D341Med (cell line): ENCODE measurements at places on chromosomes 7 and 10.

- DNase-seq: no peak
Measured at GRCh38 chr7:17472518-17472917, 174.1 kb downstream of the AHR start.

- peak; percentile 65 for DNase-seq
Measured at GRCh38 chr7:5425507-5426225, 2.0 kb upstream of the TNRC18 start.

DNA sequence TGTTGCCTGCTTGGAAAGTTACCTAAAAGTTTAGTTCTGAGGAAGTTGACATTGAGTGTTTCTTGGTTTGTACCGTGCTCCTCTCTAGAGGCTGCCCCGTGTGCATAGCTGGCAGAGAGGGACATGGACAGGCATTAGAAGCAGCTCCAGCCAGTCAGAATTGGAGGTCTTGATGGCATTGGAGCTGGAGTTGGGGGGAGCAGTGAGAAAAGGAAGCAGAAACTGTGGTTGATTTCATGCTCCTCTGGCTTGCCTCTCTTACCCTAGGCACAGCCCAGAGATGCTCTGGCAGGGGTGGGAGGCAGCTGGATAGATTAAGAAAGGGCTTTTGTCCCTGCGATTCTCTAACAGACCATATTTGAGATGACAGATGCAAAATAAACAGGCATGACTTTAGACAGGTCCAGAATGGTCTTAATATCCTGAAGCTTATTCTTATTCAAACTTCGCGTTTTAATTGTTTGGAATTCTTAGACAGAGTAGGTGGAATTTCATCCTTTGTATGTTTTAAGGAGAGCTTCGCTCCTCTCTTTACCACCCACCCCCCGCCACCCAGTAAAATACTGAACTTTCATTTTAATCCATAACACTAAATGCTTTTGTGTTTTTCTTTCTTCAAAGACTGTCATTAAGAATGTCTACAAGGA, 73.5 kb upstream of the GLCCI1 start:
- DNase-seq: no peak

GRCh38 chr7:29612596-29612995, 49.0 kb downstream of the PRR15 start:
- no peak for DNase-seq

DNA sequence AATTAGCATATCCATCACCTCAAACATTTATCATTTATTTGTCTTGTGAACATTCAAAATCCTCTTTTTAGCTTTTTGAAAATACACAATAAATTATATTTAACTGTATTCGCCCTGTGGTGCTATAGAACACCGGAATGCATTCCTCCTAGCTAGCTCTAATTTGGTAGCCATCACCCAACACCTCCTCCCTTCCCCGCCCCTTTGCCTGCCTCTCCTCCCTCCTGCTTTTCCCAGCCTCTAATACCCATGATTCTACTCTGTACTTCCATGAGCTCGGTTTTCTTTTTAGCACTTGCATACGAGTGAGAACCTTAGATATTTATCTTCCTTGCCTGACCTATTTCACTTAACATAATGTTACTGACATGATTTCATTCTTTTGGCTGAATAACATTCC, 80.1 kb downstream of the ANKRD26 start:
- DNase-seq: no peak
